ENCODE measurements at places on chromosomes 13 and 19.
A peak's percentile ranks its signal among the peaks of the same experiment; 100 is the strongest.

DNA sequence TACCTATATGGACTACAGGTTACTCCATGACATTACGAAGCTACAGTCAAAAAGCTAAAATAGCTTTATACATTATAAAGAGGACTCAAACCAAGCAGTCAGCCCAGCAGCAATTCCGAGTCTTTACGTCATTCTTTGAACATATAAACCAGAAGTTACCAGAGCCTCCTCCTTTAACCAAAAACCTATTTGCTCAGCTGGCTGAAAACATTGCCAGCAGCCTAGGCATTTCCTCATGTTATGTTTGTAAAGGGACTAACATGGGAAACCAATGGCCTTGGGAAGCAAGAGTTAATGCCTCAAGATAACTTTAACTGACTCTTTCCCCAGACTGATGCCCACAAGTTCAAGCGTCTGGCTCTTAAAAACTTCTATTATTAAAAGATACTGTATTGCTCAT is 104.1 kb upstream of the ZNF492 start:
- DNase-seq, result no peak

GRCh38 chr13:108572782-108573211 is 56.6 kb upstream of the MYO16 start:
- DNase-seq, result no peak

DNA sequence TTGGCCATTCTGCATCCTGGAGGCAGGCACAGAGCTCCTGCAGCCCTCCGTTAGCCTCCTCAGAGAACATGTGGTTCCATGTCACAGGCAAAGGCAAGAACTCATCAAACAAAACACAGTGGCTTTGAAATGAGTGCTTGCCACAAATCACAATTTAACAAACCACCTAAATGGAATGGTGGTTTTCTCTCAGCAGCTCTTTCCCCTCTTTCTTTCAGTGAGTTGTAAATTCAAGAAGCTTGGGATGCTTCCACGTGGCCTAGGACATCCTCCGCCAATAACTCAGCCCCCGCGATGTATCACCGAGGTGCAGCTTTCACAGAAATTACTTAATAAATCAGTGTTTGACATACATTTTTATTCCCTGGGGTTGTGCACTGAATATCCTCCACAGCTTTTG is 65.4 kb upstream of the RFC3 start:
- DNase-seq, result no peak

- no peak for DNase-seq
Observed at GRCh38 chr19:29516358-29516725, 9.5 kb upstream of the VSTM2B start.

DNA sequence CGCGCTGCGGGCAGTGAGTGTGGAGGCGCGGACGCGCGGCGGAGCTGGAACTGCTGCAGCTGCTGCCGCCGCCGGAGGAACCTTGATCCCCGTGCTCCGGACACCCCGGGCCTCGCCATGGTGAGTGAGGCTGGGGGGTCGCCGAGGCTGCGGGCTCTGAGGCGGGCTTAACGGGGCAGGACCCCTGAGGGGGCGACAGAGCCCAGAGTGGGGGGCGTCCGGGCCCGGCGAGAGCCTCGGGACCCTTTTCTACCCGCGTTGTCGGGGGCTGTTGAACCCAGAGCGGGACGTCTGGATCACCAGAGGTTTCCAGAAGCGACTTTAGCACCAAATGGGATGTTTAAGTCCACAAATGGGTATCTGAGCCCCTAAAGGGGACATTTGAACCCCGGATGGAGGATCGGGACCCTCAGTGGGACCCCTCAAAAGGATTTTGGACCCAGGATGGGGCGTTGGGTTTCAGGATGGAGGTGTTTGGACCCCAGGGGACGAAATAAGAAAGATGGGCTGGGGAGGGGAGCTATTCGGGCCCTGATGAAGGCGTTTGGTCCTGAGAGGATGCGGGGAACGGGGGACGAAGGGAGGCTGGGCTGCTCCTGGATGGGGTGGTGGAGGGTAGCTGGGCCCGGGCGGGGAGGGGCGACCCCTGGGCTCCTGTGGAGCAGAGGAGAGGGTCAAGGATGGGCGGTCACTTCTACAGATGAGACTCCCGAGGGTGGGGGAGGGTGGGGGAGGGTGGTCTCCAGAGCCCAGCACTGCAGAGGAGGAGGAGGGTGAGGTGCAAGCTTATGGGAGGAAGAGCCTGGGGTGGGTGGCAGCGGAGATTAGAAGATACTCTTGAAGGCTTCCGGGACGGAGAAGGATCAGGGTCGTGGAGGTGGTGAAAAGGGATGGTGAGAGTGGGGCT is at the start of gene CALM3:
Gene CALM3, plus strand, starts transcription at position 13 of the 907 bp plus-strand sequence. Its CDS starts 105 bp downstream, at position 118.
- DNase-seq, result no peak

- no peak for DNase-seq
Observed at GRCh38 chr13:113091891-113092775, 13.5 kb upstream of the F7 start.

- no peak for DNase-seq
Observed at GRCh38 chr19:14446336-14447036, 13.4 kb downstream of the PKN1 start.

DNA sequence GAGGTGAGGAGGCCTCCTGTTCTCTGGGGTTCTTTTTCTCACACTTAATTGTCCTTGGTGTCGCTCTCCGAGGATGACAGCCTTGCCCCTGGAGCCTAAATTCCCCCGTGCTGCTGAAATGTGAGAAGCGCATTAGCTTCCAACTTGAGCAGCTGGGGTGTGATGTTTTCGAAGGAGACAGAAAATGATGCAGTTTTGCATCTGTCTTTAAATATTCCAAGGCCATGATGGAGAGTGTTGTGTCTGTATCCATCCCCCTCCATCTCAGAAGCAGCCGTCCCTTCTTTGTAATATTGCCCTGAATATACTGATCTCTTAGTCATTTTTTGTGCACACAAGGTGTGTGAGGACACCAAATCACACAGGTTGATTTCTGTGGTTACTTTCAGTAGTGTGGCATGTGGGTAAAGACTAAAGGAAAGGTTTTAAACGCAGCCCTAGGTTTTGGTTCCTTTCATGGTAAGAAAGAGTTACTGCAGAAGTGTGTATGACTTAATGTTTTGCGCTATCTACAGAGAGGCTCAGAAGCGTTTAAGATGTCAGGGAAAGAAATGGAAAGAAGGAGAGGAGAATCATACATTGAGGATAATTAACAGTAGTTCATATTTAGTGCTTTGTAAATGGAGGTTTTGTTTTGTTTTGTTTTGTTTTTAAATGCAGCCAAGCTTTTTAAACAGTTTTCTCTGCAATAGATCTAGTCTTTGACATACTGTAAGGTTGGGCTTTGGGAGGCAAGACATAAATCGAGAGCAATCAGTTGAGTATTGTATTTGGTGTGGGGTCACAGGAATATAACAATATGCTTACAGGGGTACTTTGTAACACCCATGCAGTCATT is 1.6 kb downstream of the NBEA start:
- DNase-seq, result no peak

- peak; percentile 32 for DNase-seq
Observed at GRCh38 chr19:10189616-10190015, 5.1 kb downstream of the DNMT1 start.

- no peak for DNase-seq
Observed at GRCh38 chr13:65236841-65237418, 1993.2 kb downstream of the PCDH9 start.

GRCh38 chr13:74450964-74451363 is 316.8 kb upstream of the KLF12 start:
- DNase-seq, result peak; percentile 2

DNA sequence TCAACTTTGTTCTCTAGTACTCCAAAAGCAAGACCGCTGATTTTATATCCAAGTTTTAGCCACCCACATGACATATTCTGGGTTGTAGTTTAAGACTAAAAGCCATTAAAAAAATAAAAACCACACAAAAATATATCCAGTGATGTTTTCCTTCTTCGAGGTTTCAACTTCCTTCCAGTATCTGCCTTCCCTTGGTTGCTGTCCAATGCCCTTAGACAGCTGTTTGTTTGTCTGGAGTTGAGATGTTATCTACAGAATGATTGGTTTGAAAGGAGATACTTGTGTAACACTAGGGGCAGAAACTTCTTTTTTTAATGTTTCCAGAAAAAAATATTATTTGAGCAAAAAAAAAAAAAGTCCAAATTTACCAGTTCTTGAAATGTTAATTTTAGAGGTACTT is 591.5 kb upstream of the PCDH9 start:
- peak; percentile 9 for DNase-seq

DNA sequence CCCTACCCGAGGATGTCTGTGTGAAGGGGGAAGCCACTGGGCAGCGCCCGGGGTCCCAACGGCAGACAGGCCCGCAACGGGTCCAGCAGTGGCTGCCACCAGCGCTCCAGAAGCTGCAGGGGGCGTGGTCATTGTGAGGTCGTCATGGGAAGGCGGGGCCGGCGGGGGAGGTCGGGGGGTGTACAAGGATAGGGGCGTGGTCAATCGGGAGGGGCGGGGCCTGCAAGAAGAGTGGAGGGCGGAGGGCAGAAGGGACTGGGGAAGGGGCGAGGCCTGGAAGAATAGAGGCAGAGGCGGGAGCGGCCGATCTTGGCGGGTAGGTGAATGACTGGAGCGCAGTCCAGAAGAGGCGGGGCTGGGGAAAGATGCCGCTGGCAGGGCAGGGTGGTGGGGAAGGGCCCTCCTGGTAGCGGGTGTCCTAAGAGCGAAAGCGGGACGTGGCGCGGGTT is 4.4 kb downstream of the FUZ start:
- DNase-seq, result peak; percentile 82

DNA sequence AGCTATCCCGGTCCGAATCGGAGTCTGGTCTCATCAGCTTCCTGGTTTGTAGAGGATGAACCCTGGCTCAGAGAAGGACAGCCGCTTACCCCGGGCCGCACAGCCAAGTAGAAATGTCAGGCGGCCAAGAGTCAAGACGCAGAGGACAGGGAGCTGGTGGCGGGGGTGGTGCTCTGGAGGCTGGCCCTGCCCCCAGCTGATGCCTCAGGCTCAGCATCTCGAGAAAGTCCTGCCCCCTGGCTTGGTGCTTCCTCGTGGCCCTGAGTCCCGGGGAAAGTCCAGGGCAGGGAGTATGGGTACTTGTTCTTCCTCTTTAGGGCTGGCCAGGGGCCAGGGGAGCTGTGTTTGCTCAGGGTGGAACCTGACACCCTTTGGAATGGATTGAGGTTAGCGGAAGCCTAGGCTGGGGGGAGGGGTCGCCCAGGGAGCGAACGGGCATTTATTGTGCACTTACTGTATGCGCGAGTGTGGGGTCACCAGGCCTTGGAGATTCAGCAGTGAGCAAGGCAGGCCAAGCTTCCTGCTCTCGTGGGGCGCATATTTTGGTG is 2.2 kb downstream of the TJP3 start:
- DNase-seq, result peak; percentile 34

DNA sequence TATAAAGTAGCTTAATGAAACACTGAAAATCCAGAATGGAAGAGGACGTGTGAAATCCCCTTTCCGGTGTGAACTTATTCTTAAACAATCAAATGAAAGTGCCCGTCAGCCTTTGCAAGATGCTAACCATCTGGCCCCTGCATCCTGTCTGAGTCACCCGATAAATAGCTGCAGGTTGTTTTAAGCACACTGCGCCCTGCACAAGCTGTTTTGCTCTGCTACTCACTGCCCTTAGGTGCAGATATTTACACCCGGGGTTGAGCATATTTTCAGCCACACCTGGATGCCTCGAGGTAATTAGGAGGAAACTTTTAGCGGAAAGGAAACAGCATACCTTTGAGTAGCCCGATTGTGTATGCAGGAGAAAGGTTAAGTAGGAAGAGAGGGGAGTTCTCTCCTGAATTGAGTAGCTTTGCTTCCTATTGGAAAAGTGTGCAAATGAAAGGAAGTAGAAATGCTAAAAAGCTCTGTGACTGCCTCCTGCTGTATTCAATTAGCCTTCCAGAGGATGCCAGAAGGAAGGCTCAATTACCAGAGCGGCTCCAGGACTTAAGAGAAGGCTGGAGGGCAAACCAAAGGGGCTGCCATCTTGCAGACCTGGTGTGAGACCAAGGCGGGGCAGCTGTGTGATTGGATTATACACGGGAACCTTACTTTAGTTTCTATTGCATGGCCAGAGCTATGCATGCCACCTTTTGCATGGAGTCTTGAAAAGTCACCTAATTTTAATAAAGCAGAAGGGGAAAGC is 42.5 kb downstream of the IRS2 start:
- peak; percentile 67 for DNase-seq

- DNase-seq, result no peak
Observed at GRCh38 chr19:32802840-32803239, 66.7 kb downstream of the SLC7A9 start.

DNA sequence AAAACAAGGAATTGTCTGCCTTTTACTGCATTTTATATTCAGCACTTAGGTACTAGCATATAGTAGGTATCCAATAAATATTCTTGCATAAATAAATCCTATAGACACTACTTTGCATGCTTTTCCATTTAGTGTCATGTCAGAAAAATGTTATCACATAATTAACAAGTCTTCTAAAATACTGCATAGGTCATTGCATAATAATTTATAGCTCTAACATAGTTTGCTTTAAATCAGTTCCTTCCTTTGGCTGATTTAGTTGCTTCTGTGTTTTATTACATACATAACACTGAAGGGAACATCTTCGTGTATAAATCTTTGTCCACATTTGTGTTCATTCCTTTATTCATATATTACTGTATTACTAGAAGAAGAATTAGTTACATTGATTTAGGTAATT is 36.2 kb downstream of the WASF3 start:
- DNase-seq, result no peak

- peak; percentile 46 for DNase-seq
Observed at GRCh38 chr13:32045982-32046785, 14.6 kb downstream of the FRY start.

DNA sequence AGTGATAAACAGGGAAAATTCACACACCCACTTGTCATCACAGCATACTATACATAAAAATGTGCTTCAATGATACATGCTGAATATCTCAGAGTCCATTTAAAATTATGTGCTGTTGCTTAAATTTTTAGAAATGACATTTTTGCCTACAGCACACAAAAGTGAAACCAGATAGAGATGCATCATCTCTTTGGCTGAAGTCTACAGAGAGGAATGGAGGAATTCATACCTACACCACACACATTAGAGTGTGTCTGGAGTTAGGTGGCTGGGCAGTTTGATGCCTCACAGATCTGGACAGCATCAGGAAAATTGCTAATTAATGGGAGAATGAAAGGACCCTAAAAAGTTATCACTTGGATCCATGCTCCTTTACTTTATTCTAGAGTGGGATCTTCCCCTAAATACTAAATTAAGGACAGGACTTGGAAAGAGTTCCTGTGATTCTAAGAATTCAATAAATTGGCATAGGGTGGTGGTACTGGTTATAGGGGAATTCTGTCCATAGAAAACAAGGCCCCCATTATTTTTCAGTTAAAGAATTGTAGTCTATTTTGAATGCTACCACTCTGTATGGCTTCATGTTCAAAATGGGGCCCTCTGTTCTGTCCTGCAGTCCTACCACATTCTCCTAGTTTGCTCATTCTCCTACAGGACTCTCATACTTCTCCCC is 41.3 kb downstream of the RCBTB2 start:
- DNase-seq, result no peak
